ENCODE measurements at places on chromosomes 12 and 14.

- DNase-seq, result no peak
Measured at GRCh38 chr14:57814726-57815125, 51.2 kb downstream of the SLC35F4 start.

DNA sequence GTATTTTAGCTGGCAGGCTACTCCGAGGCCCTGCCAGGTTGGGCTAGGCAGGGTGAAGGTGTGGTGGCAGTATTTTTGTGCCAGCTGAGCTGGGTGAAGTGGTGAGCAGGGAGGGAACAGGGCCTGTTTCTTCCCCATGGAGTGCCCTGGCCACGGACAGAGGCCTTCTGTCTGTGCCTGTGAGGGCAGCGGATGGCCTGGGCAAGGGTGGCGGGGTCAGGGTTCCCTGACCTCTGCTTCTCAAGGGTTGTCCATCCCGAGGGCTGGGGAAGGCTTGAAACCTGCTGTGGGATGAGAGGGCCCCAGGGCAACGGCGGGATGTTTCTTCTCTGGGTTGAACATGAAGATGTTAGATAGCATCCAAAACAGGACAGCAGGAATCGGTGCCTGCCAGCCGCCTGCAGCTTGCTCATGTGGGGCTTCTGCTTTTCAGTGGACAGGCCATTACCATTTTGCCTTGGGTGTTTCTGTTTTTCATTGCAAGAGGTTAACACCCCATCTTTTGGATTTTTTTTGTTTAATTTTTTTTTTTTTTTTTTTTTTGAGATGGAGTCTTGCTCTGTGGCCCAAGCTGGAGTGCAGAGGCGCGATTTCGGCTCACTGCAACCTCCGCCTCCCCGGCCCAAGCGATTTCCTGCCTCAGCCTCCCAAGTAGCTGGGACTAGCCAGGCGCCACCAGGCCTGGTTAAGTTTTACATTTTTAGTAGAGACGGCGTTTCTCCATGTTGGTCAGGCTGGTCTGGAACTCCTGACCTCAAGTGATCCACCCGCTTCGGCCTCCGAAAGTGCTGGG, 3.3 kb downstream of the MTA1 start:
- no peak for DNase-seq

GRCh38 chr14:92750994-92751400, 2.6 kb upstream of the LGMN start:
- no peak for DNase-seq

DNA sequence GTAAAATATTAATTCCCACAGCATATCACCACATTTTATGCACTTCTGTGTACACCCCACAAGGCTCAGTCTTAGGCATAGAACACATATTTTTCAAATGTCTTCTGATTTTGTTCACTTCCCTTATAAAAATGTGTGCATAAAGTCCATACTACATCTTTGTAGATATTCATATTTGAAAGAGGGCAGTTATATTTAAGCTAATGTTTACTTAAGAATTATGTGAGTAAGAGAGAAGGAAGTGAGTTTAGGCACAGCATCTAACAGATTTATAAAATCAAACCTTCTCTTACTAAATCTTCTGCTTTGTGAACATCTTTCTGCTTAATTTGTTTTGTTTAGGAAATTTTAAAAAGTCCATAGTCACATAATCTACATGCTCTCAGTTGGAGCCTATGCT, 648.1 kb downstream of the FSCB start:
- DNase-seq, result no peak

GRCh38 chr12:40248034-40248433, 23.2 kb downstream of the LRRK2 start:
- DNase-seq, result no peak

- no peak for DNase-seq
Measured at GRCh38 chr14:96965885-96966595, 168.9 kb downstream of the VRK1 start.

DNA sequence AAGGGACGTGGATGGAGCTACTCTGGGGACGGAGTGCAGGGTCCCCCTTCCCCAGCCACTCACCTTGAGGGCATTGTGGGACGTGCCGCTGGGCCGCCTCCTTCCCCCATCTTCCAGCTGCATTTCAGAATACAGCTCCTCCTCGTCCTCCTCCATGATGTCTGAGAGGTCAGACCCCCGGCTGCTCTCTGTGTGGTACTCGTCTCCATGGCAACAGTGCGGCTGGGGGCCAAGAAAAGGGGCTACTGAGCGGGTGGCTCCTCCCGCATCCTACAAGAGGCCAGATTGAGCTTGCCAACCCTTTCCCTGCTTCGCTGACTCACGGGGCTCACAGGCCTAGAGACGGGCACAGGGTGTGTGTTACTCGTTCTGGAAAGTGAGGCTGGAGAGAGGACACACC, 90.4 kb downstream of the PIWIL1 start:
- no peak for DNase-seq

DNA sequence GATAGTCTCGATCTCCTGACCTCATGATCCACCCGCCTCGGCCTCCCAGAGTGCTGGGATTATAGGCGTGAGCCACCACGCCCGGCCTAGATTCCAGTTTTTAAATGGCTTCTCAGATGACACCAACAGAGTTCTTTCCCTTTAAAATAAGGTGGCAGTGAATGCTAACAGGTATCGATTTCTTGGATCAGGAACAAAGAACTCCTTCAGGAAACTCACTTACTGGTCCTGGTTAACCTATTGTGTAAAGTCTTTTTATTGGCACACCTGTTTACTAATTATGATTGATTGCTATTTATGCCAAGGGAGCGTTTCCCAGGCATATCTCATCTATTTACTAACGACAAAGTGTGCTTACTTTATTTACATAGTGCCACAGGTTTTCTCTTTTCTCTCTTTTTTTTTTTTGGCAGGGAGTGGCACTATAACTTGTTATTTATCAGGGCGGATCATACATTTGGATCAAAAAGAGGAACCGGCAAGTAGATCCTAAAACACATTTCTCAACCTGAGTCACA, 89.7 kb downstream of the GLT1D1 start:
- DNase-seq, result no peak

GRCh38 chr14:77251870-77252269, 19.1 kb downstream of the NGB start:
- no peak for DNase-seq

DNA sequence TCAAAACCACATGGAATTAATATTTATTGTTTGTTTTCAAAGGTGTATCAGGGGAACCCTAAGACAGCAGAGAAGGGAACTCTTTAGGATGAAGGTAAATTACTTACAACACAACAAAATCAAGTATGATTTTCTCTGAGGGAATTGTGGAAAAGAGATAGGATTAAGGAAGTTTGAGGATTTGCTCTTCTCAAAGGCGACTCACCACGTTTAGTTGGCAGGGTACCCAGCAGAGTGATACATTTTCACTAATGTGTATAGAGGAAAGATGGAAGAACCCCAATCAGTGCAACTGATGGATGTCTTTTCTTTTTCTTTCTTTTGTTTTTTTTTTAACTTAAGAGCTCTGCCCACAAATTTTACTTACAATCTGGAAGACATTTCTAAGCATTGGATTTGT, 499.2 kb downstream of the CCER1 start:
- no peak for DNase-seq

DNA sequence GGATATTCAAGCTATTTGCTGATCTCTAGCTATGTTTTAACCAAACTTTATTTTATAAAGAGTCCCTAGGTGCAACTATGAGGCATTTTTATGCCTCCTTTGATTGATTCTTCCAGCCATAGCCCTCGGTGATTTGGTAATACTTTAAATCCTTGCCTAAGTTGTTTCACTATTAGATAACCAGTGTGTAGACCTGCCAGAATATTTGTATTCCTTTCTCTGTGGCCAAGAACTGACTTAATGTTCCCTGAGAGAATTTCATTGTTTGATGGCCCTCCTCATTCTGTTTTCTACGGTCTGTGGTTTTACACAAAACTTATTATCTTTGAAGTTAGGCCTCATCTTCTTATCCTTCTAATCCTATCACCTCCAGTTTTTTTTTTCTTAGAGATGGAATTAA, 109.7 kb upstream of the MDGA2 start:
- DNase-seq, result no peak

DNA sequence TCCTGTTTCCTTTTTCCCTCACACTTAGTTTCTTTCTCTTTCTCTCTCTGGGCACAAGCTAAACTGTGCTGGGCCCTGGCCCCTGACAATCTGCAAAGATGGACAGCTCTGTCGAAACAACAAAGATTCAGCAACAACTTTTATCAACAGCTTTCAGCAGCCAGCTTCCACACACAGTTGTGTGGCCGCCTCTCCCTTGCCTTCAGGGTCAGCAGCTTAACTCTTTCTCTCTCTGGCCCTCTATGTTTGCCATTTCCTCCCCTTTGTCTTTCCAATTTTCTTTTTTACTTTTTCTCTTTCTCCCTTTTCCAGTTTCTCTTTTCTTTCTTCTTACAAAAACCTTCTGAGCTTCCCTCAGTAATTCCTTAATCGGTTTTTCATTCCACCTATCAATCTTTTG, 43.3 kb downstream of the IQSEC3 start:
- DNase-seq, result no peak

DNA sequence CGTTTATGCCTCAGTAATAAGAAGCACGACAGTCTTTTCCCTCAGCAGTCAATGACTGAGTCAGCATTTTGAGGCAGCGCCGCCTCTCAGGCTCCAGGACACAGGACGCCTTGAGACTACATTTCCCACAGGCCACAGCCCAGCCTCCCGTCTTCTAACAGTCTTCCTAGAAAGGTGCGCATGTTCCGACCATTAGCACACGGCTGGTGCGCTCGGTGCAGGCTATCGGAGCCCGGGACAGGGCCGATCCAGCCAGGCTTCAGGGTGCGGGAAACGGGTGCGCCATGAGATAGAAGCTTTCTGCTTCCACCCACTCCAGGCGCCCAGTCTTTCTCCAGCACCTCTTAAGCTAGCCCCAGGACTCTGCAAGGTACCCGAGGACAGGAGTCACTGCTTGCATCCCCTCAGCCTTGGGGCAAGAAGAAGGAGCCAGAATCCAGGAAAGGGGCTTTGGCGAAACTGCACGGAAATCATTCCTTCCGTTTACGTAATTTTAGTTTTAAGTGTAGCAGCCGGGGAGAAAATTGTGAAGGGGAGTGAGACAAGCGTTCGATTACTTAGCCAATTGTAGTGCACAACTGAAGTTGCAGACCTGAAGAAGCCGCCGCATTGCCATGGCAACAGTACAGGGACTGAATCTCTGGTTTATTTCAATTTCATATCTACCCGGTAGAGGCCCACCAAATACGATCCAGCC, 54.0 kb downstream of the ZNF641 start:
- no peak for DNase-seq

DNA sequence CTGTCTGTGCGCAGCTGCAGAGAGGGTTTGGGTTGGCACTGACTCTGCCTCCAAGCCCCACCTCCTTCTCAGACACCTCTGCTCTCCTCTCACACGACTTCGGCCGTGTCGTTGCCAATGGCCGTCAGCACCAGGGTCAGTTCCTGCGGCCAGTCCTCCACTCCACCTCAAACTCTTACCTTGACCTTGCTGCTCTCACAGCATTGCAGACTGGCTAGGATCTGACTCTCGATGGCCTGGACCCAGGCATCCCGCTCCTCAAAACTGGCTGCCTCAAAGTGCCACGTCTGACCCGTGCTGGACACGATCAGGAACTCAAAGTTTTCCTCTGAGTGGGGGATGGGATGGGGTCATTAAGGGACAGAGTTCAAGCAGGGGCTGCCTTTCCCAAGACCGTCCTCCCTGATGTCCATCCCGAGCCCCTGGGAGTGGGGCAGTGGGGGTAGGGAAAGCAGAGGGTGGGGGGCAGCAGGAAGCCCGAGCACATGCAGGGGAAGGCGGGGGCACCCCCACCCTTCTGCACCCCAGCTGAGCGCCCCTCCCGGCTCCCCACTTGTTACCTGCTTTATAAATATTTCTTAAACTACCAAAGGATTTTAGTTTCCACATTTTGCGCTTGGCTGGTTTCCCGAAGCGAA, 10.7 kb downstream of the AGAP2 start:
- DNase-seq, result no peak

- peak; percentile 39 for DNase-seq
Measured at GRCh38 chr12:122527478-122527944, 462 bp downstream of the KNTC1 start.

DNA sequence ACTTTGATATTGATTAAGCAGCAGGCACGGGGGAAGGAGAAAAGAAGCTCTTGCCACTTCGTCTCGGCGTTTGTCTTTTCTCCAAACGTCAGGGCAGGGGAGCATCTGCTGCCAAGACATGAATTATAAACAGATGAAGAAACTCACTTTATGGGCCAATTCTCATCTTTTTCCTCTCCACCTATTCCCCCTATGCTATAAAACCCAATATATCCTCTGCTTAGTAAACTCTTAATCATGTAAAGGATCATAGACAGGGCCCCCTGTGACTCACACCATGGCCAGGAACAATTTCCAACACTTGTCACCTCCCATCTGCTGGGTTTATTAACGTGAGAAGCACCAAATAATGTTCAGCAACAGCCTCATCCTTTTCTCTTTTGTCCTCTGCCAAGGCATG, 1092.1 kb upstream of the TMEM132C start:
- no peak for DNase-seq

GRCh38 chr12:79706676-79707075, 15.9 kb upstream of the PAWR start:
- DNase-seq, result no peak

- DNase-seq, result no peak
Measured at GRCh38 chr14:72781561-72782508, 112.1 kb downstream of the DPF3 start.

GRCh38 chr14:68968051-68968450, 11.1 kb downstream of the ACTN1 start:
- DNase-seq, result peak; percentile 88

- DNase-seq, result peak; percentile 78
Measured at GRCh38 chr12:107092669-107093416, 506 bp downstream of the CRY1 start.

DNA sequence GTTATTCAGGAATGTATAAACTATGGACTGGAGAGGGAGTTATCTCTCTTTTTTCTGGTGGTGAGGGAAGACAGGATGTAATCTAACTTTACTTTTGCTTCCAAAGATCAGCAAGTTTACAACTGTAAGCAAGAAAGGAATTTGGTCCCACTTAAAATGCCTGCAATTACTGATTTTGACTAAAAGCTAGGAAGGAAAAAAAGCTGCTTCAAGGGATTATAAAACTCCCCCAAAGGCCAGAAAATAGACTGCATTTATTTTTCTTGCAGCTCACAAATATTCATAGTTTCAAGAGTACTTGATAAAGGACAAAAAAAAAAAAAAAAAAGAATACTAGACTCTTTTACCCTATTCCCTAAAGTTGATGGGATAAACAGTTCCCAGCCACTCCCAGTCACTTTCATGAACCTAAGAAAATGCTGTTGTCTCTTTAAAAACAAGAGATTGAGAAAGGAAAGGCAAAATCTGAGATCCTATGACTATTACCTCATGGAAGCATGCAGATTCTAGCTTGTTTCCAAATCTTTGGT, 128.7 kb upstream of the BMP4 start:
- no peak for DNase-seq

GRCh38 chr14:65927931-65928356, 515.4 kb downstream of the FUT8 start:
- peak; percentile 46 for DNase-seq

DNA sequence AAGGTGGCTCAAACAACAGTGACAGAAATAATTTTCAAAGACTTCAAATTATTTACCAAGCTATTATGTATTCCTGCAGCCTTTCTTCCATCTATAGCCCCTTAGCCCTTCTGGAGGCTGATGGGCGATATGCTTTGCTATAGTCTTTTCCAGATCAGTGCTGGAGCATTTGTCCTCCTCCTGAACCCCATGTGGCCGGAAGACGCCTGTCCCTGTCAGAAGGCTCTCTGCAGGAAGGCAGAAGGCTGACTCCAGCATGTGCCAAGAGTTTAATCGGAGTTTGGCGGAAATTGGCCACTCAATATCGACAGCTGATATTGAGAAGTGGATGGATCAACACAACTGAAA, 49.3 kb upstream of the MAX start:
- no peak for DNase-seq

GRCh38 chr12:64390275-64390851, at the start of gene C12orf56:
TSS of gene C12orf56 (minus strand) at chr12:64390758. CDS start at chr12:64390565, 193 bp downstream.
- no peak for DNase-seq
